ENCODE measurements at places on chromosomes 5 and 9.

DNA sequence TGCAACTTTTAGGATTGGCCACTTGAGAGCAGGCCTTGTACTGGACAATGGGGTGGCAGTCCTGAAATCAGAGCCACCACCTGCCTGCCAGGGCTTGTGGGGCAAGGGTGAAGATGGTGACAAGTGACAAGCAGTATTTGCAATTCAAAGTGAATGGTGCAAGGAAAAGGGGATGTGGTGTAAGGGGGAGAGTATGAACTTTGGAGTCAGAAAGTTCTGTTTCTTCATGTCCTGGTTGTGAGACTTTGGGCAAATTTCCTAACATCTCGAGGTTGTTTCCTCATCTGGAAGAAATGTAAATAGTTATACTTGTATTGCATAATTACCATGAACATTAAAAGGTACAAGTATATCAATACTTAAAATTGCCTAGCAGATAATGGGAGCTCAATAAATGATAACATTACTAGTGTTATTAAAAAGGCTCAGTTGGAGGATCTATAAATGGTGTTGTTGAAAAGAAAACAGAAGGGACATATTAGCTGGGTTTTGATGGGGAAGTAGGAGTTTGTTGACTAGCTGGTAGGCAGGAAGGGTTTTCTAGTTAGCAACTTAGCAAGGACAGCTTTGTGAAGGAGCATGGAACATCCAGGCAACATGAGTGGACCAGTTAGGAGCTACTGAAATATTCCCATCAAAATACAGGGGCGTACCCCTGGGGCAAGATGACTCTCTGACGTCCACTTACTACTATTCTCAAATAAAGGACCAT is 21.3 kb upstream of the MEGF9 start:
- no peak for DNase-seq

- DNase-seq: no peak
Measured at GRCh38 chr5:31453522-31453921, 78.4 kb downstream of the DROSHA start.

- peak; percentile 18 for DNase-seq
Measured at GRCh38 chr5:164663198-164663989, 1158.0 kb downstream of the MAT2B start.

- DNase-seq: no peak
Measured at GRCh38 chr5:177966839-177967166, 29.2 kb downstream of the PROP1 start.

DNA sequence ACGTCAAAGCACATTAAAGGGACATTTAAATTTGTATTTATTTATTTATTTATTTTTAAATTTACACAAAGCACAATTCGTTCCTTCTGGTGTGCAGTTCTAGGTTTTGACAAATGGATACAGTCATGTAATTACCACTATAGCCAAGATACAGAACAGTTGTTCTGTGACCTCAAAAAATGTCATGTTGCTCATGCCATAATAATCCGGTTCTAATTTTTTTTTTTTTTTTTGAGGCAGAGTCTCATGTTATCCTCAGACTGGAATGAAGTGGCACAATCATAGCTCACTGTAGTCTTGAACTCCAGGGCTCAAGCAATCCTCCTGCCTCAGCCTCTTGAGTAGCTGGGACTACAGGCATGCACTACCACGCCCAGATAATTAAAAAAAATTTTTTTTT is 7.8 kb downstream of the IGFBPL1 start:
- no peak for DNase-seq

GRCh38 chr5:86869268-86869667 is 251.5 kb downstream of the COX7C start:
- no peak for DNase-seq

All from fibroblast of skin of right quadriceps (primary cell).